ENCODE measurements at places on chromosomes 2 and 18.

GRCh38 chr2:240371129-240372000 lies 64.1 kb upstream of the GPC1 start:
- H3K4me3 ChIP-seq: no peak overlapping the region
- H3K4me1 ChIP-seq: no peaks in the 10 kb centered on the region
- H3K27me3 ChIP-seq: peaks cover 12% of the 10 kb centered on the region
- H3K27ac ChIP-seq: no peak overlapping the region

DNA sequence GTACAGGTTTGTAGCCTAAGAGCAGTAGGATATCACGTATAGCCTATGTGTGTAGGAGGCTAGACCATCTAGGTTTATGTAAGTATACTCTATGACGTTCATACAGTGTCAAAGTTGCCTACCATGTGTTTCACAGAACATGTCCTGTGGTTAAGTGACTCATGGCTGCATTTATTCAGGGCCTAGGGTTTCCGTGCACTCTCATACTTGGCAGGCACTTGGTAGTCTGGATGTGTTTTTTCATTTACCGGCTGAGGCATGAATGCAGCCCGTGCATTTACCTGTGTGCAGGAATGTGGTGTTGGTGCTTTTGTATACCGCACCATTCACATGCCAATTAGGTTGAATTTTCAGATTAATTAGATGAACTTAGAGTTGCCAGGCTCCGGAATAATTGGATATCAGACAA lies 43.4 kb downstream of the MYL12B start:
- H3K27ac ChIP-seq: peak overlapping the region; percentile 64
- no peaks in the 10 kb centered on the region for H3K36me3 ChIP-seq
- peaks cover 7% of the 10 kb centered on the region for H3K4me1 ChIP-seq
- DNase-seq: no peak
- H3K27me3 ChIP-seq: peaks cover 23% of the 10 kb centered on the region

DNA sequence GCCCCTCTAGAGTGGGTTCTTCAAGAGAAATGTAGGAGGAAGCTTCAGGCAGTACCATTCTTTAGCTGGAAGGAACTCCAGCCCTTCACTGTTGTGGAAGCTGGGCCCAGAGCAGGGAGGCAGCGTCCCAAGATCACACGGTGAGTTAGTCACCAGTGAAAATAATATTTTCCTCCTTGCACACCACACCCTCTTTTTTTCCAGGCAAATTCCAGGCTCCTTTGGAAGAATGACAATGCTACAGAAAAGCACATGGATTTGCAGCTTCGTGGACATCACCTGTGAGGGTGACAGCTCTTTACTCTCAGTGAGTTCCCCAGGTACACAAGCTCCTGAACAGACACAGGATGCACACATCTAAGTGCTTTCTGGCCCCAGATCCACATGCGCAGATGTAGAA lies 157.1 kb downstream of the COL6A3 start:
- H3K27me3 ChIP-seq: peaks cover 50% of the 10 kb centered on the region
- no peak overlapping the region for H3K4me3 ChIP-seq
- H3K36me3 ChIP-seq: no peaks in the 10 kb centered on the region
- H3K4me1 ChIP-seq: no peaks in the 10 kb centered on the region

DNA sequence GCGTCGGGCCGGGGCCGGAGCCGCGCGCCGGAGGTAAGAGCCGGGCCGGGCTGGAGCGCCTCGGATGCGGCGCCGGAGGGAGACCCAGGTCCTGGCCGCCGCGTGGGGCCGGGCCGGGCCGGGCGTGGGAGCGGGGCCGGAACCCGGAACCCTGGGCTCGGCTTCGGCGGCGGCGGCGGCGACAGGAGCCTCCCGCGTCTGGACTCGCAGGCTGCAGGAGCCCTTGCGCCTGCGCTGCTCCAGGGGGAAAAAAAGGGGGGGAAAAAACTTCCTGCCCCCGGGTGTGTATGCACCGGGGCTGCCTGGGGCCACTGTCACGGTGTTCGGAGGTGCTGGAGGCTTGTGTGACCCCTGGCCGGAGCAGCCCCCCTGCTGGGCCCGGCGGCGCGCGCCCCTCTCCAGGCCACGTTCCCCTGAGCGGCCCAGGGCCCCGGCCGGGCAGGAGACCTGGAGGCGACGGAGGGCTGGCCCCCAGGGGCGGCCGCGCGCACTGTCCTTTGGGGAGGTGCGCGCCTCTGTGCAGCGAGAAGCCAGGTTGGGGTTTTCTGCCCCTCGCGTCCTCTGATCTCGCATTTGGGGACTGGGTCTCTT lies 864 bp downstream of the KLHL29 start:
- peaks cover 15% of the 10 kb centered on the region for H3K4me1 ChIP-seq
- peak overlapping the region; percentile 47 for H3K4me3 ChIP-seq
- no peak overlapping the region for H3K27ac ChIP-seq
- H3K27me3 ChIP-seq: peaks cover 84% of the 10 kb centered on the region
- no peak for DNase-seq
- peaks cover 3% of the 10 kb centered on the region for H3K36me3 ChIP-seq

GRCh38 chr2:143582046-143582747 lies 453.0 kb downstream of the ARHGAP15 start:
- H3K27ac ChIP-seq: peak overlapping the region; percentile 37
- H3K4me3 ChIP-seq: no peak overlapping the region
- H3K36me3 ChIP-seq: peaks cover 12% of the 10 kb centered on the region
- DNase-seq: no peak

- peaks cover 6% of the 10 kb centered on the region for H3K4me1 ChIP-seq
- H3K27ac ChIP-seq: no peak overlapping the region
- H3K27me3 ChIP-seq: no peaks in the 10 kb centered on the region
- H3K36me3 ChIP-seq: peaks cover 18% of the 10 kb centered on the region
- DNase-seq: no peak
Observed at GRCh38 chr18:58937887-58938267, 73.2 kb downstream of the ZNF532 start.

DNA sequence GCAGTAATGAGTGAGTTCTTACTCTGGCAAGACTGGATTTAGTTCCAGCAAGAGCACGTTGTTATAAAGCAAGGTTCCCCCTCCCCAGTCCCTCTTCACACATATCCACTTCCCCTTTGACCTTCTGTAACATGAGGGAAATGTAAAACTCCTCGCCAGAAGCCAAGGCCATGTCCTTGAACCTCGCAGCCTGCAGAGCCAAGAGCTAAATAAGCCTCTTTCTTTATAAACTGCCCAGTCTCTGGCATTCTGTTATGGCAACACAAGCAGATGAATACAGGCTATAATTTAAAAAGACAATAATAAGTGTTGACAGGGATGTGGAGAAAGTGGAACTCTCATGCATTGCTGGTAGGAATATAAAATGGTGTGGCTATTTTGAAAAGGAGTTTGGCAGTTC lies 60.3 kb downstream of the TLK1 start:
- no peaks in the 10 kb centered on the region for H3K27me3 ChIP-seq
- no peak overlapping the region for H3K4me3 ChIP-seq
- H3K27ac ChIP-seq: no peak overlapping the region

GRCh38 chr18:79580498-79581171 lies 99.0 kb upstream of the CTDP1 start:
- no peak overlapping the region for H3K27ac ChIP-seq
- H3K27me3 ChIP-seq: no peaks in the 10 kb centered on the region
- H3K4me1 ChIP-seq: no peaks in the 10 kb centered on the region
- DNase-seq: no peak
- H3K36me3 ChIP-seq: no peaks in the 10 kb centered on the region
- H3K4me3 ChIP-seq: no peak overlapping the region

- no peak overlapping the region for H3K27ac ChIP-seq
- H3K4me3 ChIP-seq: no peak overlapping the region
- H3K4me1 ChIP-seq: no peaks in the 10 kb centered on the region
- peaks cover 52% of the 10 kb centered on the region for H3K27me3 ChIP-seq
Observed at GRCh38 chr2:229575569-229576315, 138.6 kb downstream of the DNER start.

- peak; percentile 55 for DNase-seq
- H3K27me3 ChIP-seq: no peaks in the 10 kb centered on the region
- H3K36me3 ChIP-seq: peaks cover 34% of the 10 kb centered on the region
- H3K4me3 ChIP-seq: peak overlapping the region; percentile 74
Observed at GRCh38 chr18:46250084-46250811, 146.1 kb downstream of the HAUS1 start.

DNA sequence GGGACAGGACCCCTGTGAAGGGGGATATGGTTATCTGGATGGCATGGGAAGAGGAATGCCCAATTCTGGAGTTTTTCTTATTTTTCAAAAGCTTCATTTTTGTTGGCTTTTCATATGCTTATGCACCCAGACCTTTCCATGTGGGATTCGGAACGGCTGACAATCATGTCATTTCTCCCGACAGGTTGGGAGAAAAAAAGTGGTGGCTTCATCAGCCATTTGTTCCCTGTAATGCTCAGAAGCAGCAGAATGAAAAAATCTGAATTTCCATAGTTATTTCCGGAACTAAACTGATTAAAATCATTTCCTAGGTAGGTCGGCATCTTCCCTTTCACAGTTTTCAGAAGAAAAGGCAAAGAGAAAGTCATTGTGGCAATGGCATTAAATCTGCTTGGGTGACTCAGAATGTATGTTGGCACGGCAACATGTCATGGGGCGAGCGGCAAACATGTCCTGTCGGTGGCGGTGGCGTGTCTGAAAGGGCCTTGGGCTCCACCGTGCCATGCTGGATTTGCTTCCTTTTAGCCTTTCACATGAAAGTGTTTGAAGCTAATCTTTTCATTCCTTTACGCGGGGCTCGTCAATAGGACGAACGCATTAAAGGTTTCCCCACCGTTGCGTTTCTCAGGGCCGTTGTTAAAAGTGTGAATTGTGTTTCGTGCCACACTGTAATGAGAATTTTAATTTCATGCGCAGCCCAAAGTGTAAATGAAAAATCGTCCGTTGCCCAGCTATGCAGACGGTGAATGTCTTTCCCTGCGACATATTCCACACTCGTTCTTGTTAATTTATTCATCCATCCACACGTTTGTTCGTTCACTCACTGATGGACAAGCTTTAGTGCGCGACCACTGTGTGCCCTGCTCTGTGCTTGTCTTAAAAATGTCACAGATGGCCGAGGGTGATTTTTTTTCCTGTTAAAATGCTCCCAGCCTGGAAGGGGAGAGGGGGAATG lies 18.5 kb downstream of the ACKR3 start:
- H3K27me3 ChIP-seq: no peaks in the 10 kb centered on the region
- H3K27ac ChIP-seq: no peak overlapping the region
- no peak for DNase-seq
- H3K4me1 ChIP-seq: no peaks in the 10 kb centered on the region
- H3K4me3 ChIP-seq: no peak overlapping the region

DNA sequence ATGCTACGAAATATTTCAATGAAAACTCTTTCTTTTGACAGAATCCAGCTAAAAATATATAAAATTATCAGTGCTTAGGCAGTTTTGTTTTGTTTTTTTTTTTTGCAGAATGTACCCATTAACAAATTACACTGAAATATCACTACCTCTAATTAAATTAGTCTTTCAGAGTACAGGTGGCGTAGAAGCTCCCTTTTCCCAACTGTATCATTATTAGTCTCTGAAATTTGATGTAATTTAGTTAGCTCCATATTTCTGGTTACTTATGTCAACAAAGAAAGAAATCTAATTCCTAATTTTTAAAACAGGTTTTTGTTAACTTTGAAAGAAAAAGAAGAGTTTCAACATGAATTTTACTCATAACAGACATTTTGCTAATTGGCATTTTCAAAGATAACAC lies 149.2 kb downstream of the CDH2 start:
- no peak overlapping the region for H3K4me3 ChIP-seq
- DNase-seq: no peak
- H3K36me3 ChIP-seq: no peaks in the 10 kb centered on the region
- no peak overlapping the region for H3K27ac ChIP-seq
- no peaks in the 10 kb centered on the region for H3K27me3 ChIP-seq

DNA sequence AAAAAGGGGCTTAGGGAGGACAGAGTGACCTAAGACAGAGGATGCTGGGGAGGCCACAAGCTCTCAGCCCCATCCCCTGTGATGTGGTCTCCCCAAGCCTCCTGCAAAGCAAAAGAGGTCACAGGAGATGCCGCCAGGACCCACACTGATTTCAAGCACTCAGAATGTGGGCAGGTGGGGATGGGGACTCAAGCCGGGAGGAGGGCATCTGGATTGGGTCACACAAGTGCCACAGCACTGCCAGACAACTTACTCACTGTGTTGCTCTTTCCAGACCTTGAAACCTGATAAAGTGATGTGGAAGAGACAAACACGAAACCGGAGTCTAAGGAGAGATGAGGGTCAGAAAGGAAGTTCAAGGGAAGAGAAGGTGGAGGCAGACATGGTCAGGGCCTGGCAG lies 95.7 kb downstream of the TTC32 start:
- H3K4me1 ChIP-seq: no peaks in the 10 kb centered on the region
- no peak overlapping the region for H3K27ac ChIP-seq
- no peak overlapping the region for H3K4me3 ChIP-seq
- DNase-seq: no peak
- H3K27me3 ChIP-seq: peaks cover 22% of the 10 kb centered on the region

- H3K36me3 ChIP-seq: peaks cover 3% of the 10 kb centered on the region
- no peak overlapping the region for H3K4me3 ChIP-seq
- no peak overlapping the region for H3K27ac ChIP-seq
- H3K27me3 ChIP-seq: no peaks in the 10 kb centered on the region
- DNase-seq: no peak
- no peaks in the 10 kb centered on the region for H3K4me1 ChIP-seq
Observed at GRCh38 chr18:40630496-40630895, 1324.5 kb upstream of the PIK3C3 start.

DNA sequence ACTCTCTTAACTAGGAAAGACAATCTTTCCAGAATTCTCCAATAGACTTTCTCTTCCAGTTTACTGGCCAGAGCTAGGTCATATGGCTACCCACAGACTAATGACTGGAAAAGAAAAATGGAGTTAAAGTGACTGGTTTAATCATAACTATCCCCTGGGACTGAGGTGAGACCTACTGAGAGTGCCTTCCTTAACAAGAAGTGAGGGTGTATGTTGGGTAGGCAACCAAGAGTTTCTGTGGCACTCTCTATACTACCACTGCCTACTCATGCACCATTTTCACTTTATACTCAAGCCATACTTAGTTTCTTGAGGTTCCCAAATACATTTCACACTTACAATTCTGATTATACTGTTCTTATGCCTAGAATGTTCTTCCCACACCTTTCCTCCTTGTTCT lies 6.9 kb upstream of the GFPT1 start:
- no peak overlapping the region for H3K27ac ChIP-seq
- no peak overlapping the region for H3K4me3 ChIP-seq
- no peaks in the 10 kb centered on the region for H3K4me1 ChIP-seq
- H3K27me3 ChIP-seq: no peaks in the 10 kb centered on the region
- peaks cover 29% of the 10 kb centered on the region for H3K36me3 ChIP-seq
- no peak for DNase-seq

- DNase-seq: no peak
- peak overlapping the region; percentile 80 for H3K4me3 ChIP-seq
- H3K36me3 ChIP-seq: peaks cover 19% of the 10 kb centered on the region
Observed at GRCh38 chr2:106192752-106193689, 1.1 kb downstream of the UXS1 start.
